AG08395 (cell line): ENCODE measurements at places on chromosomes 5 and 9.

DNA sequence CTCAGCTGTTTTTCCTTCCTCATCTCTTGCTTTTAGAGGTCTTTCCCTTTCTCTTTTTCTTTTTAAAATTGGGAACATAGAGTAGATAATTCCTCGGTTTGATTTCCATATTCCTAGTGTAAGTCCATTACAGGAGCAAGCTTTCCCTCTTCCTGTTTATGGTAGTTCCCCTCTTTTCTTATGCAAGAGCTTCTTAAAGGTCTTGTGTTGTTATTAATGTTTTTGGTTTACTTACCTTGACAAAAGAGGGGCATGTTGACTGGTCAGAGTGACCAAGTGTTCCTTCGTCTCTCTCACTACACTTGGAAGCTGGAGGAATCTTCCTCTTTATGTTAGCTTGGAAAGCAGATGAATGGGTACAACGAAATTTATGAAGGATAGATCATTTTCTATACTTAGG lies 8.3 kb downstream of the ATG10 start:
- no peak for DNase-seq

DNA sequence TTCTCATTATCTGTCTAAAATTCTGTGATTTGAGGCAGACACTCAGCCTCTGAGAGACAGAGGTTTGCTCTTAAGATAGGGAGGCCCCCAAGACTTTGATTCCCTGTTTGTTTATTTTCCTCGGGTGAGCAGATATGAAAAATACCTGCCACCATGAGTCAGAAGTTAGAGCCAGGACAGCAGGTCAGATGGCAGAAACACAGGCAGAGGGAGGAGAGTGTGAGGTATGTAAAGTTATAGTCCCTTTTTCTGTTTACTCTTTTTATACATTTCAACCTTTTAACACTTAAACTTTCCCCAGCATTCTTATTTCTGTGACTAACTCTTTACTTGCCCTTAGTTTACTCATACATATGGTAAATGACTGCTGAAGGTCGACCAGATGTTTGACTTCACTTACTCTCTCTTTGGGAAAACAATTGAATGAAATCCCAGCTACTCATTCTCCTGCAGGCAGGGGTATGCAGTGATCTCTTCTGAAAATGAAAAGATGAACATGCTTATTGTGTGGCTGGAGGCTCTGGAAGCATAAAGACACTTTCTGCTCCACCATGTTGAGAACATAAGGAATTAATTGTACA lies 383.8 kb downstream of the NTRK2 start:
- no peak for DNase-seq

GRCh38 chr5:8521991-8522390 lies 653.0 kb downstream of the MTRR start:
- DNase-seq = no peak

GRCh38 chr9:130936285-130937117 lies 2.5 kb downstream of the FIBCD1 start:
- DNase-seq = peak; percentile 84

GRCh38 chr5:136026636-136027035 lies 2.2 kb upstream of the TGFBI start:
- no peak for DNase-seq

GRCh38 chr9:131530546-131530919 lies 530 bp downstream of the UCK1 start:
- peak; percentile 57 for DNase-seq

GRCh38 chr5:149878371-149878770 lies 66.2 kb downstream of the PDE6A start:
- DNase-seq = no peak

GRCh38 chr5:151862811-151863472 lies 61.7 kb downstream of the GLRA1 start:
- DNase-seq = no peak

DNA sequence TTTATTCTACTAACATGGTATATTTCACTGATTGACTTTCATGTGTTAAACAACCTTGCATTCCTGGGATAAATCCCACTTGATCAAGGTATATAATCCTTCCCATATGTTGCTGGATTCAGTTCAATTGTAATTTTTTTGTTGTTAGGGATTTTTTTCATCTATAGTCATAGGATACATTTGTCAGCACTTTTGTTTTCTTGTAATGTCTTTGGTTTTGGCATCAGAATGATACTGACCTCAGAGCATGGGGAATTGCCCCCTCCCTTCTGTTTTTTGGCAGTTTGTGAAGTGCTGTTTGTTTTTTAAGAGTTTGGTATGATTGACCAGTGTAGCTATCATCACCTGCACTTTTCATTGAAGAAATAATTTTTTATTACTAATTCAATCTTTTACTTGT lies 176.8 kb upstream of the RASEF start:
- no peak for DNase-seq

- DNase-seq = no peak
Measured at GRCh38 chr5:105885266-105885665, 1785.5 kb downstream of the EFNA5 start.

DNA sequence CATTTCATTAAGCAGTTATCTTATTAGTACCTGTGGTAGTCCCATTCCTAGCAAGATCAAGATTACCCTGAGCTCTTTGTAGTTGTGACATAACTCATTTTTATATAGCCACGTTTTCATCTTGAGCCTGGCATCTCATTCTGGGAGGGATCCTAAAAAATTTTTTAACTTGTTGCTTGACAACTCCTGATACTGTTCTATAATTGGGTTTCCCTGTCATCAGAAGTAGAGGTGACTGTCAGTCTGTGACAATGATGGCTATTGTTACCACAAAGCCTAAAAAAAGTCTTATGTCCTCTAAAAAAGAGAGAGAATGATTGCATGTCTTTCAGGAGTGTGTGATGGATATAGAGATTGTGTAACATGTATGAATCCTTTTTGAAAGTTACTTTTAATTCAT lies 164.8 kb downstream of the SGCD start:
- DNase-seq = no peak

DNA sequence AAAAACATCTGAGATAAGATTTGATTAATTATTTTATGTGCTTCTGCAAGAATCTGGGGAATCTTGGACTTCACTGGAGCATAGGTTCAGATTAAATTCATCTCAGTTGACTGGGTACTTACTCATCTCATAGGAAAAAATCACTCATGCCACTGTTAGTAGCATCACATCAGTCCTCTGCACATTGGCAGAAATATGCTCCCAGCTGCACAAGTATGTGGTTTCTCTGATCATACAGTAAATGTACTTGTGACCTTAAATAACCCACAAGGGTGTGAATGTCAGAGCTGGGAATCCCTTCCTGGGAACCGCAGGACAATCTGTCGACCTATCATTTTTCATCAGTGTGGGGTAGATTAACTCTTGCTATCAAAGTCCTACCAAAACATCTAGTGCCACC lies 203.7 kb upstream of the SLC24A2 start:
- DNase-seq = peak; percentile 12

DNA sequence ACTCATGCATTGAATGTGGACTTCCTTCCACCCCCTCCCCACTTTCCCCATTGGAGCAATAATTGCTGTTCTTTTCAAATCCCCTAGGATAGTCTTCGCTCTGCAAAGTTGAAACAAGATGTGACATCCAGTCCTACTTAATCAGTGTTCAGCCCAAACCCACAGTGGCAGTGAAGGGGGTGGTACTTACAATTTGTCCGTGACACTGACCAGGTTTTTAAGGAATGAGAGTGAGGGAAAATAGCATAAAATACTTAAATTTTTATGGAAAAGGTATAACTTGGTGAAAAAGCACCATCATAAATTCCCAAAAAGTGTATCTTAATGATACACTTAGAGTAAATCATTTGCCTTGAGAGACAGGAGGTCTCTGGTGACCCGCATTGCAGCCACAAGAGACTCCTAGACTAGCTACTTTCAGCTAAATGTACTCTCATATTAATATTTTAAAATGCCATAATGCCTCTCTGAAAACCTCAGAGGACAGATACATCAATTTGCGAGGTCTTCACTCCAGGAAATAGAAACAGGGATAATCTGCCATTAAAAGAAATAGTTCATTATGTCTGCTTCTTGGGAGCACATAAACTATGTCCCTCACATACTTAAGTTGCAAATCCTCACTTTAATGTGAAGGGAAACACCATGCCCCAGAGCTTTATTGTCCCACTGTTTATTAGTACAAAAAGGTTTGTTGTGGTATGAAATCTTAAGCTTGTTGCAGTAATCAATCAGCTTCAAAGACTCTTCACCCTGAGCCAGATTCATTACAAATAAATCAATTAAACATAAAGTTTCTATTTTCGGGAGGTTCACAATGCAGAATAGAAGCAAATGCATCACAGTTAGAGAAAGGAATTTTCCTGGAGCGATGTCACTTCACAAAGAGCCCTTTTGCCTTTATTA lies 343.6 kb upstream of the ISL1 start:
- no peak for DNase-seq

DNA sequence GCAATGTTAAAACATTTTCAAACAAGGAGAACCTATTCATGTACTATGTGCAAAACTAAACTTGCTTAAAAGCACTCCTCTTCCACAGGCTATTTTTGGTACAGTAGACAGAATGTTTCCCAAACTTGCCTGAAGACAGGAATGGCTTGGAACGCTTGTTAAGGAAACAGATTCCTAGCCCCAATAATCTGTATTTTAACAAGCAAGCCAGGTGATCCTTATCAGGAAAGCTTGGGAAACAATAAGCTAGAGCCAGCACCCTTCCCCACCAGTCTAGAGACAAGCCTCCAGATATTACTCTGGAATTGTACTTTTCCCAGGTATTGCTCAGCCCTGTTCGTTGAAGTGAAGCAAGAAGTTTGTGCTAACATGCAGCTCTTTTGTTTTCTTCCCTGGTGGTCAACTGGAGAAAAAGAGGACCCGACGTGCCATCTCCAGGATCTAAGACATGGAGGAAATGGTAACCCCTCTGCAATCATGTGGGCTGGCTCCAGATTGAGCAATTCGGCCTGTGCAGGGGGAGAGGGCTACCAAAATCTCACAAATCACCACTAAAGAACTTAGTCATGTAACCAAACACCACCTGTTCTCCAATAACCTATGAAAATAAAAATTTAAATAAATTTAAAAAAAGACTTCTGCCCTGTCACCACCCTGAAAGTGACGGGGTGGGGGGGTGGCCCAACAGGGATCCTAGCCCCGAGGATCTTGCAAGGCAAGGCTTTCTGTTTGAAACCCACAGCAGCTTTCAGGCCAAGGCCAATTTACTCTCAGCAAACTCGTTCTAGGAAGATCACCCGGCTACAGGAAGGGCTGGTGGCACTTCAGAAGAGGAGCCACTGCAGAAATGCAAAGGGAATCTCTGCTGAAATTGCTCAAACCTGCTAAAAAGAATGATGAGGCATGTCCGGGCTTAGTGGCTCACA lies 48.6 kb downstream of the SHB start:
- no peak for DNase-seq

DNA sequence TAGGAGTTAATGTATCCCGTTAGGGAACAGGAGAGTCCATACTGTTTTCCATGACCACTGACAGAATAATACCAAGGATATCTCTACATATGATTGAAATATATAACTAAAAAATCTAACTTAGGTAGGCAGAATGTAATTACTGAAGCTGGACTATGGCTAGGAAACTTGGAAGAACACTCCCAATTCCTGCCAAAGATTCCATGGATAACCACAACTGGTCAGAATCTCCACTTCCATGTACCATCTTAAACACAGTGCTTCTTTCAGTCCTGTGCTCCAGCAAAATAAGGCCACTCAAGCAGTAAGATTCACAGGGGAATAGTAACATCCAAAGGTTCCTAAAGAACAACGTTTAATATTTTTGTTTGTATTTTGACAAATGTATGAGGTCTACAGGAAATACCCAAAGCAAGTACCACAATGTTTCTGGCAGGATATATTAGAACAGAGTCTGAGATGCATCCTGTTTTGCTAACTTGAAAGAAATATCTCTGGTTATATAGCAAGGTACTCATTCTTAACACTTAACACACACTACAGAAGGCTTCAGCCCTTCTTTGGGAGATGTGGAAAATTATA lies 295.0 kb downstream of the ADAMTS6 start:
- DNase-seq = no peak

- peak; percentile 3 for DNase-seq
Measured at GRCh38 chr5:78360674-78360923, 182 bp downstream of the SCAMP1 start.

- peak; percentile 18 for DNase-seq
Measured at GRCh38 chr9:37676411-37676830, 25.7 kb downstream of the FRMPD1 start.

GRCh38 chr5:143699121-143699520 lies 112.8 kb upstream of the HMHB1 start:
- no peak for DNase-seq

- no peak for DNase-seq
Measured at GRCh38 chr9:15426019-15426418, 3.3 kb downstream of the SNAPC3 start.

DNA sequence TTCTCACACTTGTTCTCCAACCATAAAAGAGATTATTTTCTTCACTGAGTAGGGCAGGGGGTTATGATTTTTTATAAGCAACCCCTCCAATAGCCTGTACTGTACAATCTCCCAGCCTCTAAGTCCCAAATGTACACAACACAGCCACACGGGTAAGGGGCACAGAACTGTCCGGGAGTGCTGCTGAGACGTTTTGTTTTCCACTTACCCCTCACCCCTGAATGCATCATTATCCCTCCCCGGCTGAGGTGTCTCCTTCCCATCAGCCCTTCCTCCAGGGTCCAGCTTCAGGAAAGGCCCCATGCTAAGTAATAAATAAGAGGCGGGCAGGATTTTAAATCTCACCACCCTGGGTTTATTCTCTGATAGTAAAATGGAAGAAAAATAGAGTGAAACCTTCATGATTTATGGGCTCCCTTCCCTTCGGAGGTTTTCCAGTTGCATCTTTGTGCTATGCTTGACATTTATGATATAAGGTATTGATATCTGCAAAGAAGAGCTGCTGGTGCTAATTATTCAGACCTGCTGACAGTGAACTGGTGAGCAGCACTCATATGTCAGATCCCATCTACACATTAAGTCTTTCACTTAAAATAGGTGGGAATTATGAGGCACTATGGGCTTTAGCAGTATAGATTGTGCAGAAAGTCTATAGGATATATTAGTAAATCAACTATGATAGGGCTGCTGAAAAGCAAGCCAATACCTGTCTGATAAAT lies 67.2 kb upstream of the MEGF10 start:
- DNase-seq = no peak

GRCh38 chr5:154486427-154486866 lies 8.4 kb upstream of the HAND1 start:
- no peak for DNase-seq

DNA sequence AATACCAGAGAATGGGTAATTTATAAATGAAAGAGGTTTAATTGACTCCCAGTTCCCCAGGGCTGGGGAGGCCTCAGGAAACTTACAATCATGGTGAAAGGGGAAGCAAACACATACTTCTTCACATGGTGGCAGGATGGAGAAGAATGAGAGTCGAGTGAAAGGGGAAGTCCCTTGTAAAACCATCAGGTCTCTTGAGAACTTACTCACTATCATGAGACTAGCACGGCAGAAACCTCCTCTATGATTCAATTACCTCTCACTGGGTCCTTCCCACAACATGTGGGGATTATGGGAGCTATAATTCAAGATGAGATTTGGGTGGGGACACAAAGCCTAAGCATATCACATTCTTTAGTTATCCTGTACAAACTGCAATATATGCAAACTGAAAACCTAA lies 609.4 kb downstream of the MTRR start:
- no peak for DNase-seq
